ENCODE measurements at places on chromosomes 12 and 14. TPM values are rescaled to one million over a fixed set of nuclear protein-coding genes. Genes with fewer than 3 reads are reported as not detected.

- DNase-seq: no peak
Measured at GRCh38 chr12:2844786-2845185, 10.0 kb upstream of the NRIP2 start.

GRCh38 chr14:59208224-59208814 is 19.9 kb downstream of the DAAM1 start:
- no peak for DNase-seq

DNA sequence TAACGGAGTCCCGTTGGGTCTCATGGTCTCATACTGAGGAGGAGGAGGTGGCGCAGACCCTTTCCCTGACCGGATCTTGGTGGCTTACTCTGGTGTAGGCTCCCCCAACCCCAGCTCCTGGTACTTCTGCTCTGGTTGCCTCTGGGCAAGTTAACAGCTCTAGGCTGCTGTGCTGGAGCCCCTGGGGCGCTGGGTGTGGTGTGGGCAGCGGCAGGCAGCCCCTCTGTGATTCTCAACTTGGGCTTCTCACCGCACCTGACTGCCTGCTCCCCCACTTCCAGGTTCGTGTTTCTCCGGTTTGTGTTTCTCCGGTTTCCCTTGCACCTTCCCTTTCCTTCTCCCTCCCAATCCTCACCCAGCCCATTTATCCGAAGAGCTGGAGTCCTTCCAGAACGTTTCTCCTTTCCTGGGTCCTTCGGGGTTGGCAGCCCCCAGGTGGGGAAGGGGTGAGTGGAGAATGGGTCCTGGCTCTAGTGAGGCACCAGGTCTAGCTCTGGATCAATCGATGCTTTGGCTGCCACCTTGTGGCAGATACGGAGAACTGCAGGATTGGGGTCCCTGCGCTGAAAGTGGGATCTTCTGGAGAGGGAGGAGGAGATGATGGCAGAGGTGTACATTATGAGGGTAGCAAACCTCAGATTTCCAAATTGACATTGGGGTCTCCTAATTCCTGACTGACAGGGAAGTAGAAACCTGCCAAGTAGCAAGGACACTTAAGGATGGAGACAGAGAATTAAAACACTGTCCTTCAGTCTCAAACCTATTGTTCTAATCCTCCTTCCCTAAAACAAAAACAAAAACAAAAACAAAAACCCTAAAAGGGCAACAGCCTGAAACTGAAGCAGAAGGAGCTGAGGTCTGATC is 8.3 kb downstream of the CISTR start:
- DNase-seq: peak; percentile 84

GRCh38 chr12:56028511-56029165 is 7.8 kb downstream of the IKZF4 start:
- DNase-seq: no peak

DNA sequence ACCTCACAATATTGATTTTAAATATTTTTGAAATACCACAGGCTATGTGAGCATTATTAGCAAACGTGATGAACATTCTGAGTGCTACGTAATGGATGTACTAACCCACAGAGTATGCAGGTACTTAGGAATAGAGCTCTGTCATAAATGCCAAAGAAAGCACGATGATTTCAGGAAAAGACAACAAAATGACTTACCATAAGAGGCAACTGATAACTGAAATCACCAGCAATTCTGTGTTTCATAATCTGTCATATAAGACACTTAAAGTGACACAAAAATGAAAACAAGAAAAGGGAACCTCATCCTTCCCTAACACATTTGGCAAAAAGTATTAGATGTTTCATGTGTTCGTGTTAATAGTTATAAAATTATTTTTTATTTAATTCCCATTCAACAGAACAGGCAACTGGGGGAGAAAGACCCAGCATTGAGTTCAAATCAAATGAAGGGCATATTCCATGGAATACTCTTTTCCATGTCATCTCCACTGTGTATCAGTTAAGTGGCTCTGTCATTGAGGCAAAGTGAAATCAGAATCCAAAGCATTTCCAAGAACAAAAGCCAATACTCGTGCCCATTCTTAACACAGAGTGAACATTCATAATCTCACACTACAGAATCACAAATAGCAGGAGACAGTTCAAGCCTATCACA is 30.4 kb downstream of the ARMH4 start:
- DNase-seq: no peak

GRCh38 chr12:22672951-22673350 is 48.0 kb downstream of the ETNK1 start:
- no peak for DNase-seq

- DNase-seq: no peak
Measured at GRCh38 chr14:104562606-104563005, 17.0 kb upstream of the C14orf180 start.

- DNase-seq: no peak
Measured at GRCh38 chr12:98895086-98895651, 250.1 kb downstream of the APAF1 start.

GRCh38 chr14:69366069-69366468 is 32.0 kb downstream of the ERH start:
- no peak for DNase-seq

- DNase-seq: no peak
Measured at GRCh38 chr14:71119075-71119474, 211.8 kb downstream of the PCNX1 start.

DNA sequence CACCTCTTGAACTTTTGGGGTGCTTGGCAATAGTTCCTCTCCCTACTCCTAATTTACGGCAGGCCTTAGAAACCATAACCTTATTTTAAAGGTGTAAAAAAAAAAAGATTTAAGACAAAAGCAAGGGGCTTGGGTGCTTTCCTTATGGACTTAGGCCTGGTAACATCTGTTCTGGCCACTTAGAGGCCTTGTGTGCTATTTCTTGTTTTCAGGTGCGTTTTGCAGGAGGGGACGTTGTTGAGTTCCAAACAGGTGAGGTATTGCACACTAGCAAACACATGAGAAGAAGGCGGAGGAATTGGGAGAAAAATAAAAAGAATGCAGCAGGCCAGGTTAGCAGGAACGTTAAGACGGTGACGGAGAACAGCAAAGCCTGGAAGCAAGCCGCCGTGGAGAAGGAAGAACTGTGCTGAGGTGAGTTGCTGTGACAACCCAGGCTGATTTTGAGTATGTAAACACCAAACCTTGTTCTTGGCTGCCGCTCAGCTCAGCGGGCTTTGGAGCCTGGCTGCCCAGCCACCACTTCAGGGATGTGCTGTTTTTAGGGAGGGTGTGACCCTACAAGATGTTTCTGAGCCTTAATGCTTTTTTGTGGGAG is 17.3 kb downstream of the EMG1 start:
- DNase-seq: no peak

DNA sequence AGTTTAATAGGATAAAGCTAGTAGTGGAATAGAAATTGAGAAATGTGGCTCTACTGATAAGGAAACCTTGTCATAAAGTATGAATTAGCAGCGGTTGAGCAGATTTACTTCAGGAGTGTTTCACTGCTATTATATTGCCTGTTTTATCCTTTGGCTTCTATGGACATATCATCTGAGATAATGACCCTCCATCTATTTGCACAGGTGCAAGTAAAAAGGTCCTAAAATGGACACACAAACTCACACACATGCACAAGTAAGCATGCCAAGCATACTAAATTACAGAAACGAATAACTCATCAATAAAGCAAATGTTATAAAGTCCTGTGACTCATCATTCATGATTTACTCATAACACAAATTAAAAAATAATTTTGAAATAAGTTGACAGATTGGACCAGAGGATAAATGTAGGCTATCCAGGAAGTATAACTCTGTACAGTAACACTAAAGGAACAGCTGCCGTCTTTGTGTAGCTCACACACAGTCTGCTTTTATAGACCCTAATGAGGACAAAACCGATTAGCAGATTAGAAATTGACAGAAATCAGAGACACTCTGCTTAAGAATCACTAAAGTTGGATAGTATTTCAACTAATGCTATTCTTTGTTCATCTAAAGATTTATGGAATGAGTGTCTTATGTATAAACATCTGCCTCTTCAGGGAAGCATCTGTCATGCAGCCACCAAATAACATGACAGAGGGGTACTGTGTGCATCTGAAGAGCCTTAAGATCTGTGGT is 73.9 kb downstream of the SYT1 start:
- no peak for DNase-seq

DNA sequence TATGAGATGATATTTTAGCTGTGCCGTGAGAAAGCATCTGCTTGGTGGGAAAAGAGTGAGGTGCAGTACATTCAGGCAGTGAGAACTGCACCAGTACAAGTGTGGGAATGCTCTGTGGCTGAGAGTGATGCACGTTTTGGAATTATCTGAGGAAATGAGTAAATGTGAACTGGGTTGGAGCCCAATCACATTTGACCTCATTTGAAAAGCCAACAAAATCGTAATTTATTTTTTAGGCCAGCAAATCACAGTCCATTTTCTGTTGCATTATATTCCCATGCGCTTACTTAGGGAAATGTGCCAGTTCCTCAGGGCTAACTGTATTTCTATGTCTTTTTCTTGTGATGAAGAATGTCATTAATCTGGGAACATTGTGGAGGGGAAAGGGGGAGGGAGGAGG is 77.3 kb downstream of the SNAPC1 start:
- no peak for DNase-seq

- no peak for DNase-seq
Measured at GRCh38 chr12:24879644-24880043, 69.3 kb downstream of the BCAT1 start.

DNA sequence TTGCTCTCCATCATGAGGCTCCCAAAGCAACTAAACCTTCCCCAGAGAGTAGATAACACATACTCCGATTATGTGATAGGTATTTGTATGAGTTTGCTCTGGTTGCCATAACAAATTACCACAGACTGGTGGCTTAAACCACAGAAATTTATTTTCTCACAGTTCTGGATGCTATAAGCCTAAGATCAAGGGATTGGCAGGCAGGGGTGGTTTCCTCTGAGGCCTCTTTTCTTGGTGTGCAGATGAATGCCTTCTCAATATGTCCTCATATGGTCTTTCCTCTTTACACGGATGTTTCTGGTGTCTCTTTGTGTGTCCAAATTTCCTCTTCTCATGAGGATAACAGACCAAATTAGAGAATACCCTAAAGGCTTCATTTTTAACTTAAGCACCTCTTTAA is 285.8 kb upstream of the GRIP1 start:
- peak; percentile 86 for DNase-seq

GRCh38 chr14:36942522-36943245 is 229.7 kb downstream of the SLC25A21 start:
- DNase-seq: no peak

DNA sequence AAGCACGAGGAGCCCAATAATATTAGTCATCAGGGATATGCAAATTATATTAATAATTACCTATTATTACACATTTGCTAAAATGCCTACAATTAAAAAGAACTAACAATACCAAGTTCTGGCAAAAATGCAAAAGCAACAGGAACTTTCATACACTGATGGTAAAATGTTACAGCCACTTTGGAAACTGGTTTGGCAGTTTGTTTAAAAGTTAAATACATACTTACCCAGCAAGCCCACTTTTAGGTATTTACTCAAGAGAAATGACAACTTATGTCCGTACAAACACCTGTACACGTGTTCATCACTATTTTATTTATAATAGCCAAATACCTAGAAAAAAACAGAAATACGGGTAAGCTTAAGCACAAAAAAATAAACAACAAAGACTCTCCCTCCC is 17.0 kb downstream of the WDR89 start:
- no peak for DNase-seq

DNA sequence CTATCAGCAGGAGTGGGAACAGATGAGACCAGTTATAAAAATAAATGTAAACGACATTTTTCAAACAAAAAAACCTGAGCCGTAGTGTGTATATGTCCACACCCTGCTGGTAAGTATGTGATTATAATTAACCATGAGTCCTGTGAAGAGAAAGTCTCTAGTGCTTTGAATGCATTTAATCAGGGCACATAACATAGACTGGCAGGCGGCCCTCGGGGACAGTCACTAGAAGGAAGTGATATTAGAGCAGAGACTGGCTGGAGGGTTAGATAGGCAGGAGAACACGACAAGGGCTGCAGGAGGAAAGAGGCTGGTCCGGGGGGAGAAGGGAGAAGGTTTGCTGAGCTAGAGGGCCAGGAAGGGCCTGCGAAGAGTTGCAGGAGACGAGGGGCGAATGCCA is 23.8 kb upstream of the ELK3 start:
- no peak for DNase-seq

DNA sequence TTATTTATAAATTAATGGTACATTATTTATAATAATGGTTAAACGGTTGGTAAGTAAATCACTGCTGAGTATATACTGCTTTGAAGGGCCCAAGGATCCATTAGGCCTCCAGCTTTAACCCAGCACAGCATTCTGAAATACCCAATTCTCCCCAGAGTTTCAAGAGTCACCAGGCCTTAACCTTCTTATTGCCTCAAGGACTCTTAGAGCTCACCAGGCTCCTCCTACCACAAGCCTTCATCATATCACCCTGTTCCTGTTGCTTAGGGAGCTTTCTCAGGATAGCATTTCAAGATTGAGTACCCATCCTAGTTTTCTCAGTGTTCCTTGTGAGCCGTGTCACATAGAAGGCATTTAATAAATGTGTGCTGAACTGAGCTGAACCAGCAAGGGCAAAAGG is 242.5 kb downstream of the FBXL14 start:
- no peak for DNase-seq

- DNase-seq: no peak
Measured at GRCh38 chr14:71060825-71061455, 153.7 kb downstream of the PCNX1 start.

DNA sequence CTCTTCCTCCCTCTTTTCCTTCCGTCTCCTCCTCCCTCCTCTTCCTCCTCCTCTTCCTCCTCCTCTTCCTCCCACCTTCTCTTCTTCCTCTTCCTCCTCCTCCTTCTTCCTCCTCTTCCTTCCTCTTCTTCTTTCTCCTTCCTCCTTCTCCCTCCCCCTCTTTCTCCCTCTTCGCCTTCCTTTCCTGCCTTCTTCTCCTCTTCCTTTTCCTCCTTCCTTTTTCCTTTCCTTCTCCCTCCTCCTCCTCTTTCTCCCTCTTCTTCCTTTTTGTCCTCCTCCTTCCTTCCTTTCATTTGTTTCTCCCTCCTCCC is 36.0 kb downstream of the MEG3 start:
- DNase-seq: no peak

- no peak for DNase-seq
Measured at GRCh38 chr12:132441871-132442863, 47.8 kb upstream of the FBRSL1 start.

PAPLN gene
- total RNA-seq: 0.70 TPM

TAS2R7 gene
- total RNA-seq: not detected

TCTN2 gene
- 4.6 TPM for total RNA-seq

LYZ gene
- total RNA-seq: 337 TPM

ABCC9 gene
- total RNA-seq: not detected

RSRC2 gene
- 252 TPM for total RNA-seq

RAB2B gene
- total RNA-seq: 43.3 TPM

FIGNL2 gene
- 1.6 TPM for total RNA-seq

FGF23 gene
- not detected for total RNA-seq

LALBA gene
- not detected for total RNA-seq

L3HYPDH gene
- total RNA-seq: 16.5 TPM

ALG10B gene
- total RNA-seq: 11.6 TPM

NKX2-1 gene
- total RNA-seq: not detected

SLC6A12 gene
- total RNA-seq: 0.54 TPM

GPN3 gene
- 4.7 TPM for total RNA-seq

NPFF gene
- total RNA-seq: not detected

UNC119B gene
- 11.6 TPM for total RNA-seq

BTBD7 gene
- 32.6 TPM for total RNA-seq

NPAS3 gene
- not detected for total RNA-seq

All from natural killer cell (primary cell).